ENCODE measurements at places on chromosomes 5 and 9.

DNA sequence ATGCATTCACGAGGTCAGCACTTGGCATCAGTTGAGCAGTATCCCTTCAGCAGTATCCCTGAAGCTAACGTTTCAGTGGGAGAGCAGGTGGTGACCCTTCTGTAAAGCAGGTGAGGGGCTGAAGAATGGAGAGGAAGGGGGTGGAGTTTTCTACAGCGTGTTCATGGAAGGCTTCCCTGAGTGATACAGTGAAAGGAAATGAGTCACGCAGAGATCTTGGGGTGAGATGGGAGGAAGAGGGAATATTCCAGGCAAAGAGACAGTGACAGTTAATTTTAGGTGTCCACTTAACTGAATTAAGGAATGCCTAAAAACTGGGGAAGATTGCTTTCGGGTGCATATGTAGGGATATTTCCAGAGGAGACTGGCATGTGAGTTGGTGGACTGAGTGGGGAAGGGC is 25.7 kb downstream of the TAS2R1 start:
- no peak for DNase-seq

GRCh38 chr5:13558408-13558807 is 386.1 kb downstream of the DNAH5 start:
- no peak for DNase-seq

DNA sequence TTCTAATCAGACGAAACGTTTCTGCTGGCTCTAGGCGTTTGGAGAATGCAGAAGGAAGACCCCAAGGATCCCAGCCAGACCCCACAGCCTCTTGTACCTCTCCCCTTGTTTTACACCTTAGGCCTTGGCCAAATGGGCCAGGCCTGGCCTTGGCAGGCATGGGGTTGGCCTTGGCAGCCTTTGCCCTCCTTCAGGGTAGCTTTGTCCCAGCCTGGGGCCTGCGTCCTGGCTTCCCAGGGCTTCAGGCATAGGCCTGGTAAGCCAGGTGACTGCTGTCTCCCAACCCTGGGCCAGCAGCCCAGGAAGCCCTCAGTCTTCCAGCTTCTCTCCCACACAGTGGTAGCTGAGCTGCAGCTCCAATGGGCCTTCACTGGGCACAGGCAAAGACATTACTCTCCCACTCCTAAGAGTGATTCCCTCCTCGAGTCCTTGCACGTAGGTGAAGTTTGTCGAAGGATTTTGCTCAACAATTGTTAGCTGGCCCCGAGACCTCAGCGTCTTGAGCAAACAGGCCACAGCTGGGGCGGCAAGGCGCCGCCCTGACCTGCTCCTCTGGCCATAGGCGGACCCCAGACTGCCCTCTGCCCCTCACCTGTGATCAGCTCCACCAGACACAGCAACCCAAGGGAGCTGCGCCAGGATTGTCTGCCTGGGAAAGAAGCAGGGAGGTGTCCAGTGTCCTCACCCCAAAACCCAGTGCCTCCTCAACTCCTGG is 1.1 kb upstream of the PITX1 start:
- DNase-seq: no peak

DNA sequence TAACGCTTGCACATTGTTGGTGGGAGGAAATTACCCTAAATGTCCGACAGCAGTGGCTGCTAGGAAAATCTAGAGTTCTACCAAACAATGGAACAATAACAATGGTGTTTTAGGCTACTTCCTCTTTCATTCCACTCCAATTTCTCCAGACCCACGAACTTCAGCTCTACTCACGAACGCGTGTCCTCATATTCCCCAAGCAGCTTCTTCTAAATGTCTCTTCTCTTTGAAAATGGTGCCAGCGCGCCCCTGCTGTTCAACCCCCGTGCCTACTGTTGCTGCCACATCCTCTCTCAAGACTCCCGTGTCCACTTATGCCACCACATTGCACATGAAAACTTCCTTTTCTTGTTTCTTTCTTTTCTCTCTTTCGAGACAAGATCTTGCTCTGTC is 25.6 kb downstream of the OR2V2 start:
- no peak for DNase-seq

GRCh38 chr5:172733131-172733973 is 37.6 kb downstream of the DUSP1 start:
- peak; percentile 85 for DNase-seq

GRCh38 chr9:134981829-134982228 is 64.1 kb upstream of the FCN1 start:
- DNase-seq: no peak

GRCh38 chr5:118552146-118552545 is 436.2 kb downstream of the DTWD2 start:
- no peak for DNase-seq

- no peak for DNase-seq
These were observed 43.9 kb downstream of the FAM169A start for GRCh38 chr5:74822288-74822687.

DNA sequence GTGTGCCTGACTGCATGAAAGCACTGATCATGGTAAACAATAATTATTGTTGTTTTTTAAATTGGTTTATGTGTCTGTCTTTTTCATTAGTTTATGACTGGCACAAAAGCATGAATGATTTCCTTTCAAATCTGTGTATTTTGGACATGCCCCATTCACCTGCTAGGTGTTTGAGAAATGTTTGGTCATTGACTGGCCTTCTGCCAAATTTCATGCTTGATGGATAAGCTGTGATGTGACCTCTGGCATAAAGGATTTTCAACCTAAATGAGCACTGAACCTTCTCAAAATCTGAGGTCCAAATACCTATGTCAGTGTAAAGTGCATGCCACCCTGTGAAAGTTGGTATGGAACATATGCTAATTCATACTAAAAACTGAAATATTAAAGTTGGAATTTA is 204.5 kb downstream of the BRINP1 start:
- DNase-seq: no peak

- no peak for DNase-seq
These were observed 3.4 kb upstream of the AMBP start for GRCh38 chr9:114081441-114082016.

- no peak for DNase-seq
These were observed 1.9 kb upstream of the KCNIP1 start for GRCh38 chr5:170501931-170502330.

DNA sequence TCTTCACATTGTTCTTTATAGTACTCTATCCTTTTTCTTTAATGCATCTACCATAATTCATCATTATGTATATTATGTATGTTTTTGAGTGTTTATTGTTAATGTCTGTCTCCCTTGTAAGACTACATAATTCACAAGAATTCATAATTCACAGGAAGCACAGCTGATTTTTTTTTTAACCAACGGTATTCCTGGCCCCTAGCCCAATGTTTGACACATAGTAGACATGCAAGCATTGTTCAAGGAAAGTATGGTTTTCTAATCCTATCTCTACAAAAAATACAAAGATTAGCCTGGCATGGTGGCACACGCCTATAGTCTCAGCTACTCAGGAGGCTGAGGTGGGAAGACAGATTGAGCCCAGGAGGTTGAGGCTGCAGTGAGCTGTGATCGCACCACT is 160.6 kb downstream of the PPP2R2B start:
- no peak for DNase-seq

Data from GOT3 (cell line).